Vagina (tissue), 2 donors: ENCODE measurements at places on chromosomes 11 and 22. TPM values are rescaled to one million over a fixed set of nuclear protein-coding genes. Genes with fewer than 3 reads are reported as not detected.

- no peak overlapping the region for H3K27ac ChIP-seq
- H3K4me1 ChIP-seq = no peaks in the 10 kb centered on the region
- H3K4me3 ChIP-seq = no peak overlapping the region
- no peaks in the 10 kb centered on the region for H3K36me3 ChIP-seq
- no peak for DNase-seq
Observed at GRCh38 chr11:123454060-123454651, 24.1 kb downstream of the GRAMD1B start.

- peaks cover 49% of the 10 kb centered on the region for H3K4me1 ChIP-seq
- no peaks in the 10 kb centered on the region for H3K36me3 ChIP-seq
- no peaks in the 10 kb centered on the region for H3K27me3 ChIP-seq
- no peak overlapping the region for H3K27ac ChIP-seq
Observed at GRCh38 chr22:37180531-37181231, 7.4 kb downstream of the C1QTNF6 start.

OR5J2 gene
- total RNA-seq = not detected

TMEM132A gene
- total RNA-seq = 6.1 TPM

NAALADL1 gene
- 30.7 TPM for total RNA-seq

DNA sequence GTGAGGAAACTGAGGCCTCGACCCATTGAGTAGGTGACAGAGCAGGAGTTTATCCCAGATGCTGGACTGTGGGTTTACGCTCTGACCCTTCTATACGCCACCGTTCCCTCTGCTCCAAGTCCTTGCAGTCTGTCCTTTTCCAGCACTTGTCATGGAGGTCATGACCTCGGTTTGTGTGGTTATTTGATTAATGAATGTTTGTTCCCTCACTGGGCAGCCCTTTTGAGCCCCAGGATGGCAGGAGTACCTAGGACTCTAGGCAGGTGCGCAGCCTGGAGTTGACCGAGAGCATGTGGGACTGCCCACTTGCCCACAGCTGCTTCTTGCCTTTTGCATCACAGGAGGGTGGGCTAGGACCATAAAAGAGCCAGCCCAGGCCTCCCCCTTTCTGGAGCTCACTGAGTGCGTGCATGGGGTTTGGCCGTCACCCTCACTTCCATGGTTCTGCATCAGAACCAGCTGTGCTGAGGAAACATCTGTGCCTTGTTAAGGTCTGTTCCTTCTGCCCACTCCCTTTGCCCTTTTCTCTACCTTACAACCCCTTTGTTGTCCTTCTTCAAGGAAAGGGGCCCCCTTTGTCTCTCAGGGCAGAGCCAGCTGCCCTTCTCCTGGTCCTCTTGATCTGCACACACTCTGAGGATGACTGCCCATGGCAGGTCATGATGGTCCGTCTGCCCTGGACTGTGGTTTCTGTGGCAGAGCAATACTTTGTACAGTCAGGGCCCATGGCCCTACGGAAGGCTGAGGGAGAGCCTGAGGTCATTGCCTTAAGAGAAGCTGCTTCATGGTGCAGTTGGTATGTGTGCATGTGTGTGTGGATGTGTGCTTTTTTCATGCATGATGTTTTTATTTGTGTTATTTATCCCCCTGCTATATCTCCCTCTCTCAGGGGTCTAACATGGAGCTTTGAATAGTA, 38.2 kb downstream of the BMAL1 start:
- H3K4me3 ChIP-seq = no peak overlapping the region
- peak overlapping the region; percentile 36 for H3K27ac ChIP-seq
- no peaks in the 10 kb centered on the region for H3K27me3 ChIP-seq
- H3K36me3 ChIP-seq = peaks cover under 1% of the 10 kb centered on the region
- DNase-seq = no peak

- H3K36me3 ChIP-seq = no peaks in the 10 kb centered on the region
- H3K27ac ChIP-seq = peak overlapping the region; percentile 44
- H3K4me3 ChIP-seq = no peak overlapping the region
- no peaks in the 10 kb centered on the region for H3K4me1 ChIP-seq
- no peak for DNase-seq
Observed at GRCh38 chr22:30436196-30436595, 10.6 kb downstream of the MTFP1 start.

- no peaks in the 10 kb centered on the region for H3K36me3 ChIP-seq
- H3K4me3 ChIP-seq = no peak overlapping the region
- H3K27me3 ChIP-seq = no peaks in the 10 kb centered on the region
- no peak overlapping the region for H3K27ac ChIP-seq
- H3K4me1 ChIP-seq = no peaks in the 10 kb centered on the region
Observed at GRCh38 chr11:94330789-94331188, 26.4 kb downstream of the IZUMO1R start.

CCDC87 gene
- 0.74 TPM for total RNA-seq

CDC45 gene
- total RNA-seq = 0.74 TPM

RAB3IL1 gene
- total RNA-seq = 32.2 TPM

DNA sequence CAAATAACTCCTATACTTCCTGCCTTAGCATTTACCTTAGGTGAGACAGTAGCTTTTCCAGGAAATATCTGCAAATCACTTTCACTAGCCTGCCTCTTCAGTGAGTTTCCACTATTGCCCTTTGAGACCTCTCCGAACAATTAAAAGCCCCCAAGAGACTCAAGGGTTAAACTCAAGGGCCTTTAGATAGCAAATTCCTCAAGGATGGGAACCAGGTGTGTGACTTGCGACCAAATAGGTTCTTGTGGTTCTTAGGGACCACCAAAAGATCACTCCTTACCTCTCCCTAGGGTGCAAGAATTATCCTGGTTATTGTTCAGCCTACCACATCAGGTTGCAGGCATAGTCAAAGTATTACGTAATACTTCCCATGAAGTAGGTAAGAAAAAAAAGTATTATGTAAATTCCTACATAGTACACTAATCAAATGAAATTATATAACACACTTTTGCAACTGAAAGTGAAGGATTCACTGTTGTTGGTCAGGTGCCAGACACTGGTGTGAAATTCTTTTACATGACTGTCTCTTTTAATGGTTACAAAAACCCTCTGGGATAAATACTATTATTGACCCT, 1.4 kb upstream of the RDX start:
- no peaks in the 10 kb centered on the region for H3K27me3 ChIP-seq
- no peak overlapping the region for H3K4me3 ChIP-seq
- no peak overlapping the region for H3K27ac ChIP-seq
- DNase-seq = no peak
- no peaks in the 10 kb centered on the region for H3K36me3 ChIP-seq

DNA sequence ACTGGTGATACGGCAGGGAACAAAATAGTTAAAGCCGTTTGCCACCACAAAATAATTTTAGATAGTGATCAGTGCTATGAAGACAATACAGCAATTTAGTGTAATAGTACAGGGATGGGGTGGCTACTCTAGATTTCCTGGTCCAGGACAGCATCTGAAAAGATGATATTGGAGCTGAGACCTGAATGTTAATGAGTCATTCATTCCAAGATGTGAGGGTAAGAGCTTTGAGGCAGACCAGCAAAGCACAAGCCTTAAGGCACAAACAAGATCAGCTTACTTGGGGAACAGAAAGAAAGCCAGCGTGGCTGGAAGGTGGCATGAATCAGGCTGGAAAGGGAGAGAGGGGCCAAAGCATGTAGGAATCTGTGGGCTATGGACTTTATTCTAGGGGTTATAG, 132.3 kb downstream of the TRIM44 start:
- DNase-seq = no peak
- no peaks in the 10 kb centered on the region for H3K36me3 ChIP-seq
- no peak overlapping the region for H3K4me3 ChIP-seq
- H3K4me1 ChIP-seq = peaks cover 27% of the 10 kb centered on the region

DNA sequence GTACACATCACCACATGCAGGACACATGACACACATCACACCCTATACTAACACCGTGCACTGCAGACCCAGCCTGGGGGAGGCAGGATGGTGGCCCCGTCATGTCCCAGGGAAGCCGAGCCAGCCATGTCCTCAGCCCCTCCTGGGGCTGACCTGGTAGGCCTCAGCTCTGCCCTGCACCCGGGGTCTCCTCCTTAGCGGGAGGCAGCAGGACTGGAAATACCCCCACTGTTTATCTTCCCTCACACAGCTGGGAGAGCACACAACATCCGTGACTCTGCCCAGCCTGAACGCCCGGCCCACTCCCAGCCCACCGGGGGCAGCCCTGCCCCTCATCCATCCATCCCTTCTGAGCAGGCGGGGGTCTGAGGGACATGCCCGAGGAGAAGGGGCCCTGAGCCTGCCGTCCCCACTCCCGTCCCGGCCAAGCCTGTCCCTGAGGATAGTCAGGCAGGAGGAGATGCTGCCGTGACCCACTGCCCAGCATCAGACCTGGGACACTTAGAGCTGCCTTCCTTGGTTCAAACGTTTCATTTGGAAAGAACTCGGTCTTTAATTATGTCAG, 945.0 kb downstream of the BRD1 start:
- no peak overlapping the region for H3K4me3 ChIP-seq
- H3K4me1 ChIP-seq = no peaks in the 10 kb centered on the region
- no peaks in the 10 kb centered on the region for H3K27me3 ChIP-seq
- H3K27ac ChIP-seq = no peak overlapping the region
- no peaks in the 10 kb centered on the region for H3K36me3 ChIP-seq

DNA sequence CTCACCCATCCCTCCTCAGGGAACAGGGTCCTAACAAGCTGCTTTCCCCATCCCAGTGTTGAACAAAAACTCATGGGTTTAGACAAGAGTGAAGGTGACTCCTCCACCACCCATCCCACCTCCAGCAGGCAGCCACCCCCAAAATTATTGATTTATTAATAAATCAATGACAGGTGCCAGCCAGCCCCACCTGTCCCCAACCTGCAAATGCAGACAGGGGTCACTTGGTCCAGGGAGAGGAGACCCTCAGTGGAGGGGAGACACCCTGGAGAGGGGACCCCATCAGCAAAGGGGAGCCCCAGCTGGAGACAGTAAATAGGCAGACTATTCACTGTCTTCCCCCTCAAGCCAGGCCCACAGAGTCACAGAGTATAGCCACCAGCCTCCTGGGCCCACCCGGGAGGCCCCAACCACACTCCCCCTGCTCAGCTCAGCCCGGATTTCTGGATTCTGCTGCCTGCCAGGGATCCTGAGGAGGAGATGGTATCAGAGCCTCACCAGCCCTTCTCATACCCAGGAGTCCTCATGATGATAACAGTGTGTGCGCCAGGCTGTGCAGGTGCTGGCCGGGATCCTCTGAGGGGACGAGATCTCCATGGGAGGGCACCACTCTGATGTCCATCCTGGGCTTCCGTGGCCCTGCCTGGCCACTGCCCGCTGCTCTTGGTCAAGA, 8.8 kb upstream of the CD81 start:
- no peak overlapping the region for H3K4me3 ChIP-seq
- DNase-seq = no peak
- H3K27me3 ChIP-seq = no peaks in the 10 kb centered on the region
- no peaks in the 10 kb centered on the region for H3K36me3 ChIP-seq

DNA sequence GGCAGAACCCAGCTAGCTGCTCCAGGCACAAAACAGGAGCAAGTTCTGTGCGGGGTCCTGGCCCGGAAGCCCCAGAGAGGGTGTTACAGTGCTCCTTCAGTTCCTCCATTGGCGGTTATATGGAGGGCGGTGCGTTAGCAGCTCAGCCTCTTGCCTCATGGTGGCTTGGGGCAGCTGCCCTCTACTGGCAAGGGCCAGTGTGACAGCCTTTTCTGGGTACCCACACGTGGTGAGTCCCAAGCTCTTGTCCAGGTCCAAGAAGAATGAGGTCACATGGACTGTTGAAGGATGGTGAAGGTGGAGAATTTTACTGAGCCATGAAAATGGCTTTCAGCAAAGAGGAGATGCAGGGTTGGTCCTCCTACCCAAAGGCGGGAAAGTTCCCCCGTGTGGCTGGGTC, 100.5 kb downstream of the WT1 start:
- H3K4me3 ChIP-seq = no peak overlapping the region
- peaks cover 12% of the 10 kb centered on the region for H3K4me1 ChIP-seq

GRCh38 chr11:3824714-3825472, 15.9 kb downstream of the RHOG start:
- H3K4me3 ChIP-seq = no peak overlapping the region
- H3K4me1 ChIP-seq = peaks cover 6% of the 10 kb centered on the region
- H3K27me3 ChIP-seq = no peaks in the 10 kb centered on the region
- no peaks in the 10 kb centered on the region for H3K36me3 ChIP-seq
- H3K27ac ChIP-seq = no peak overlapping the region
